AG04449 (cell line): ENCODE measurements at places on chromosomes 3 and 15.

DNA sequence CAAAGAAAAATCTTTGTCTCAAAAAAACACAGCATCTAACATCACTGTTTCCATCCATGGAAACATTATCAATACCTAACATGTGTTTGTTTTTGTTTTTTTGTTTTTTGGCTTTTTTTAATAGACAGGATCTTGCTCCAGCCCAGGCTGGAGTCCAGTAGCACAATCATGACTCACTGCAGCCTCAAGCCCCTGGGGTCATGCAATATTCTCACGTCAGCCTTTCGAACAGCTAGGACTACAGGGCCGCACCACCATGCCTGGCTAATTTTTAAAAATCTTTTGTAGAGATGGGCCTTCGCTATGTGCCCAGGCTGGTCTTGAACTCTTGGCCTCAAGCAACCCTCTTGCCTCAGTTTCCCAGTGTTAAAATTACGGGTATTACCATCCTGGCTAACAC lies 52.8 kb downstream of the RAF1 start:
- no peak for DNase-seq

DNA sequence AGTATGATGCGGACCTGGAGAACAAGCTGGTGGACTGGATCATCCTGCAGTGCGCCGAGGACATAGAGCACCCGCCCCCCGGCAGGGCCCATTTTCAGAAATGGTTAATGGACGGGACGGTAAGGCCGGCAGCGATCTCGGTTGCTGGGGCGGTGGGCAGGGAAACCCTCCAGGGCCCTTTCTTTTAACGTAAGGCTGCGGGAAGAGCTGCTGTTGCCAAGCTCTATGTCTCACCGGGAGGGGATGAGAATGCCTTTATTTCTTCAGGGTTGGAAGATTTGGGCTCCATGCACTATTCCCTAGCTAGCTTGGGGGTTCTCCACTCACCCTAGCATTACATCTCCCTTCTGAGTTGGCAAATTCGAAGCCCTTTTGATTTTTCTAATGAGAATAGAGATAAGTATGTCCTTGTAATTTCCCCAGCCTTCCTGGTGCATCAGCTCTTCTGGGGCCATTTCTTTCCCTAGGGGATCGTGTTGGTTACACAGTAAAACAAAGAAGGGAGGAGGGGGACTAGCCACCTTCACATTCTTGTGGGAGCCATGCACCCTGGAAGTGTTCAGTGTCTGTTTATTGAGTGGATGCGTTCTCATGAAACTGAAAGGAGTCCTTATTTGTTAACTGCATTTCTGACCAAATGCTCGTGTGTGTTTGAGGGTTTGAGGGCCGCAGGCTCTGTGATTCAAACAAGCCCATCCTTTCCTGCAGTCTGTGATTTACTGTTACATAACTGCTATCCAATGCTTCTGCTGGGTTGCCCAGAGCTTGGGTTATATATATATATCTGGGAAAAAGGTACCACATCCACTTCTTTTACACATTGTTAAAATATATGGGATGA lies 982 bp downstream of the TAGLN3 start:
- DNase-seq = no peak

- no peak for DNase-seq
Measured at GRCh38 chr3:73605861-73606260, 18.9 kb downstream of the PDZRN3 start.

DNA sequence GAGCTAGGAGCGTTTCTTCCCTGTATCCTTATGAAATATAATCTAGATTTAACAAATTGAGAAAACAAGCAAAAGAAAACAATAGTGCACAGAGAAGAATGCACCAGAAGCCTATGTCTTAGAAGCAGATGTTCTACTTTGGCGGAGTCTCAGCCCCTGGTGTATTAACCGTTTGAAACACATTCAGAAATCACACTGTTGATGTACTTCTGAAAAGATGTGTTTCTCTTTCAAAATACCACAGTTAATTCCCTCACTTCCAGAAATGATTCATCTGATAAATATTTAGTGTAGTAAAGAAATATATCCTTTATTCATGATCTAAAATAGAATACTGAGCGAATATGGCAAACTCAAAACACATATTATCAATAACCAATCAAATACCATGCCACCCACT lies 77.7 kb downstream of the CBLB start:
- peak; percentile 31 for DNase-seq

GRCh38 chr15:70775160-70775559 lies 11.8 kb upstream of the UACA start:
- peak; percentile 69 for DNase-seq

GRCh38 chr3:157384031-157384430 lies 52.6 kb upstream of the PTX3 start:
- DNase-seq = no peak

DNA sequence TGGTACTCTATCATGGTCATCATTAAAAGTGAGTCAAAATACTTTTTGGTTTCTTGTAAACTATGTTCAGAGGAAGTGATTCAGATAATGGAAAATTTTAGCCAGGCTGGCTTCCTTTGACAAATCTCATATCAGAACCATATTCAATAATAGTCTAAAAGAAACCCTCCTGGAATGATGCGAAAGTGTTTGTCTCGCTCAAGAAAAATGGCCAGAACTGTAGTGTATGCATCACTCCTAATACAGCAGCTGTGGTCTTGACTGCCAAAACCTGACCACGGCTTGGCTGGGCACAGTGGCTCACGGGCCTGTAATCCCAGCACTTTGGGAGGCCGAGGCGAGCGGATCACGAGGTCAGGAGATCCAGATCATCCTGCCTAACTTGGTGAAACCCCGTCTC lies 35.6 kb upstream of the KCNMB2 start:
- DNase-seq = no peak

- DNase-seq = no peak
Measured at GRCh38 chr3:25781758-25782594, 1.3 kb downstream of the NGLY1 start.

DNA sequence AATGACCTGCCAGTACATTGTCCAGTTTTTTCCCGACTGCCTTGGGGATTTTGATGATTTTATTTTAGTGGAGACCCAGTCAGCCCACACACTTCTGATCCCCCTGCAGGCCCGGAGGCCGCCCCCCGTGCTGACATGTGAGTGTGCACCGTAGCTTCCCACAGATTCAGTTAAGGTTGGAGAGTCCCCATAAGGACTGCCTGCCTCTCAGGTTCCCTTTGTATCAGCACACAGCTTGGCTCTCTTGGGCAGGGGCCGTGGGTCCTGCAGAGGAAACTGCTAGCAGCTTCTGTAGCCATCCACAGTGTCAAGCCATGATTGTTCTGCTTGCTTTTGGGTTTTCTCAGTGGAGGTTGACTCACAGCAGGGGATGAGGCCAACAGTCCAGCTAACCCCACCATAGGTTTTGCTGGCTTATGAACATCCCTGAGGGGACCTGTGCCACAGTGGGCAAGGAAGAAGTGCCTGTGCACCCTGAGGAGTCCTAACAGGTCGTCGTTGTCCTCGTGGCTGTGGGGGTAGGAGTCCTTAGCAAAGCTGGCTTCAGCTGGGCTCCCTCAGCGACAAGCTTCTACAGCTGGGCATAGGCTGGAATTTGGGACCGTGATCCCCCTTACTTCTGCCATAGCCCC lies 46.4 kb downstream of the DLEC1 start:
- DNase-seq = no peak

GRCh38 chr15:64678126-64678819 lies 97.1 kb downstream of the RBPMS2 start:
- no peak for DNase-seq

GRCh38 chr3:4523710-4524698 lies 30.9 kb downstream of the ITPR1 start:
- DNase-seq = no peak

GRCh38 chr3:147426931-147427330 lies 17.8 kb downstream of the ZIC1 start:
- no peak for DNase-seq

DNA sequence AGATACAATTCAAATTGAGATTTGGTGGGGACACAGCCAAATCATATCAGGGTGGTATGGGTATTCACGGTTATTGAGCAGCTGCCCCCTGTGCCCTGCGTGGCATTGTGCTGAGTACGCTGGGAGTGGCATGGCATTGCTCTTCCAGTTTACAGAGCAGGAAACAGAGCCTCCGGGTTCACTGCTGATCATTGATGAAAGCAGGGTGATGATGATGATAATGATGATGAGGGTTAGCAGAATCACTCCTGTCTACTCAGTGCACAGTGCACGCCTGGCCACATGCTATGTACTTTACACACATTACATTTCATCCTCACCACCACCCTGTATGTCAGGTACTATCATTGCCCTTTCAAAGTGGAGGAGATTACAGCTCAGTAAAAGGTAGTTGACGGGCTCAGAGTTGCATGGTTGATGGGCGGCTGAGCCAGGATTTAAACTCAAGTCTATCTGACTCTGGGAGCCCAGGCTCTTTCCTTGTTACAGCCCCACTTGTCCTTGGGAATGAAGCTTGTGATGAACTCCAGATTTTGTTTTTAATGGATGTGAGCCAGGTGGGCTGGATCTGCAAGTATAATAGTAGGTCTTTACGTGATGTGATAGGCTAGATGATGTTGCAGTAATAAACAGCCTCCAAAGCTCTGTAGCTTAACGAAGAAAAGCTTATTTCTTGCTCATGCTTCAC lies 87.6 kb upstream of the MYZAP start:
- no peak for DNase-seq

GRCh38 chr3:106685745-106686144 lies 691.5 kb upstream of the CCDC54 start:
- no peak for DNase-seq

- DNase-seq = no peak
Measured at GRCh38 chr3:194029846-194030245, 106.1 kb upstream of the HES1 start.

GRCh38 chr3:51706788-51707731 lies at the start of gene GRM2:
TSS of gene GRM2 (plus strand) at chr3:51707068. CDS start at chr3:51708984, 1,916 bp downstream.
- DNase-seq = no peak

DNA sequence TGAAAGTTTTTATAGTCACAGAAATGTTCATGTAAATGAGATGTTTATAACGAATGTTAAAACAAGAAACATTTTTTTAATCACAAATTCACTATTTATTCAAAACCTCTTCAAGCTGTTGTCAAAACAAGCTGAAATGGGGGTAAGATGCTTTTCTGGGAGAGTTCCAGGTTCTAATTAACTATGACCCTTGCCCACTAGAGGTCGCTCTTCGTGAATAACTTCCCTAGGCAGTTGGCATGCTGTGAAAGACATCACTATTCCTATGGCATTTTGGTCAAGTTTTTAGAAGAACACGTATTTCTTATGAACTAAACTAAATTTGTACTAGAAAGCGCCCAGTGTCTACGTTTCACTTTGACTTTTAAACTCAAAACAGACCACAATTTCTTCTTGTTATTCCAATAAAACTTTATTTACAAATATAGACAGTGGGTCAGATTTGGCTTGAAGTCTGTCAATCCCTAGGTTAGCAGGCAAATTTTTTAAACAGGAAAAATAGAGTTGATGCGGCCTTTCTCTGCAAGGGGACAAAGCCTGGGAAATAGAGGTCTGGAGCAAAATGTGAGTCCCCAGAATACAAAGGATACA lies 62.8 kb upstream of the CMTM8 start:
- peak; percentile 26 for DNase-seq

GRCh38 chr15:100039994-100040393 lies 301.8 kb downstream of the ADAMTS17 start:
- no peak for DNase-seq

- no peak for DNase-seq
Measured at GRCh38 chr15:38186507-38186906, 66.1 kb upstream of the SPRED1 start.

GRCh38 chr3:104907507-104907906 lies 459.2 kb upstream of the ALCAM start:
- peak; percentile 71 for DNase-seq

DNA sequence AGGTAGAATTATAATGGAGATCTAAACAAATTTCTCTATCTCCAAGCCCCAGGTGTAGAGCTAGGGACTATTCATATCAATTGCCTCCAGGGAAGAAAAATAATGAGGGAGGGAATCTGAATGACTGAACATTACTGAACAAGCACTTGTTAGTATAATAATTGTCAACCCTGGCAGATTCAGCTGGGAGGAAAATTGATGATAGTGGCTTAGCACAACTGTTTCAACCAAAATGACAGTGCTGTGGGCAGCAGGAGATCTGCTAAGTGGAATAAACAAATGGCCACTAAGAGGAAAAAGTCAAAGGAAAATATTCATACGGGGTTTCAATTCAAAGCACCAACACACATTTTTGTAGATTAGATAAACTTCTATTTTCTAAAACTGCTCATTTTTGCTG lies 294.9 kb upstream of the ZNF385D start:
- no peak for DNase-seq

GRCh38 chr3:126968391-126969390 lies 14.2 kb upstream of the PLXNA1 start:
- DNase-seq = no peak

DNA sequence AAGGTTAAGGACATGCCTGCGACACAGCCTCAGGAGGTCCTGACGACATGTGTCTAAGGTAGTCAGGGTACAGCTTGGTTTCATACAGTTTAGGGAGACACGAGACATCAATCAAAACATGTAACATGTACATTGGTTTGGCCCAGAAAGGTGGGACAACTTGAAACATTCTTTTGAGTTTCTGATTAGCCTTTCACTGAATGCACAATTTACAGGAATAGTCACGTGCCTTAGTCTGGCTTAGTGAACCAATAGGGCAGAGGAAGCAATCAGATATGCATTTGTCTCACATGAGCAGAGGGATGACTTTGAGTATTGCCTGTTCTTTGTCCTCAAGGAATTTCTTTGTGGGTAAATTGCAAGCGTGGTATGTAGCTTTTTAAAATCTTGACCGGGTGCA lies 24.5 kb upstream of the HDAC11 start:
- DNase-seq = no peak

DNA sequence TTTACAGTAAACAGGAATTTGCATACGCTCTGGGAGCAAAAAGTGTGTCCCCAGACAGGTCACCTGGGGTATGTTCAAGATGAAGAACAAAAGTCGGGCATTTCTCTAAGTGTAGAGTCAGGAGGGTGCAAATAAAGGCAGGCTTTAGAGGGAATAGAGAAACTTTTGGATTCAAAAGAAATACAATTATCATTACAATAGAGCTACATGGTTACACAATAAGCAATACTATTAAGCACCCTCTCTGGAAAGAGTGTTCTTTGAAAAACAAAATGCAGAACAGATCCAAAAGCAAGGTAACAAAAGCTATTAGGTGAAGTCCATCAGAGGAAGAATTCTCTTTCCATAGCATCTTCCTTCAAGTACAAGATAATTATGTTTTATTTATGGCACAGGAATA lies 679.7 kb downstream of the FHIT start:
- no peak for DNase-seq
